ENCODE measurements at places on chromosomes 4 and X.

- no peak for DNase-seq
Measured at GRCh38 chr4:187232196-187232595, 508.5 kb upstream of the FAT1 start.

DNA sequence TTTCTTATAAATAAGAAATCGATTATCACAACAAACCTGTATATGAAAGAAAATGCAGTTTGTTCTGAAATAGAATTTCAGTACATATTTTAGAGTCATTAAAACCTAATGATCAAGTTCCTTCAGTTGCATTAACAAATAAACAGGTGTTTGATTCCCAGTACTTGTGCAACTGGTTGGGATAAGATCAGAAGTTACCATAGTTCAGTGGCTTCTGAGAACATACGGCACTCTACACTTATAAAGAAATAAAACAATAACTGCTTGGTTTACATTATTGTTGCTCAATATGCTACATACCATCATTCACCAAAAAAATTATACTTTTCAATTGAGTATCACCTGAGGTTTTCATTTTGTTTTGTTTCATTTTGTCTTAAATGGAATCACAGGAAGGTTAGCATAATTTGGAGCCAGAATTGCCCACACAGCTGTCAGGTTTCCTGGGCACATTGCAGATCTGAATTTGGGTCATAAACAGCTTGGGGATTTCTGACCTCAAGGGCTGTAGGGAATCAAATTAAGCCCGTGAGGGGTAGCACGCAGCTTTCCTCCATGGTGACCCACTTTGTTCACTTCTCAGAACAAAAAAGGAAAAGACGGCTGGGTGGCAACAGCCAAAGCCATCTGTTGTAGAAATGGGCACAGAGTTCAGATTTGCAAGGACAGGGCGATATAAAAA lies 14.9 kb upstream of the CCNG2 start:
- no peak for DNase-seq

- no peak for DNase-seq
Measured at GRCh38 chr4:29033703-29034102, 1686.5 kb upstream of the PCDH7 start.

DNA sequence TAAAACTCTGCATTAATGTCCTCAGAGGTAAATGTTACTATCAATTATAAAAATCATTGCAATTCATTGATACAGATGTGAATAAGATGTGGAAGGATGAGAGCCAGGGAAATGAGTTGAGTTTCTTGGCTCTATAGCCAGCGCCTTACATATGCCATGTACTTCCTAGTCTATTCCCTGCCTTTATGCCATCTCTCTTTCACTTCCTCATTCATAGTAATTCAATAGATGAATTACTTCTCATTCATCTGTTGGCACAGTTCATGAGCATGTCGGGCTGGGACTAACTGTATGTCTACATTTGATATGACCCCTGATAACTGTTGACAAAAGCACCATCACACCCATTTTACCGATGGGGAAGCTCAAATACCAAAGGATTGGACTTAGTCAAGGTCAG lies 55.7 kb downstream of the LNX1 start:
- no peak for DNase-seq

DNA sequence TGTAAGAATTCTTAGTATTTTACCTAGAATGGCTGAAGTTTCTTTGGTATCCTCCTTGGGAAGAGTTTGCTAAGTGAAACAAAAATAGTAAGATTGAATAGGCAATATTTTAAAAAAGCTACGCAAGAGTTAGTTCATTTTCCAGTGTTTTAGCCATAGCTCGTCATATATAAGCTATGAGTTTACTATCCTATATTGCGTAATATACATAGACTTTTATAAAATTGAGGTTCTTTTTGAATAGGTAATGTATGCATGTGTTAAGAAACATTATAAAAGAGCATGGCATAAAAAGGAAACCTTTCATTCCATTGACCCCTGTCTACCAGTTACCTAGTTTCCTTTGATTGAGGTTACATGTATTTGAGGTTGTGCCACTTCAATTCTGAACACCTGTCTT lies 67.0 kb downstream of the DACH2 start:
- no peak for DNase-seq

- peak; percentile 11 for DNase-seq
Measured at GRCh38 chrX:122552286-122552800, 631.7 kb upstream of the GRIA3 start.

GRCh38 chr4:95231681-95232080 lies 317.1 kb downstream of the UNC5C start:
- DNase-seq: no peak

DNA sequence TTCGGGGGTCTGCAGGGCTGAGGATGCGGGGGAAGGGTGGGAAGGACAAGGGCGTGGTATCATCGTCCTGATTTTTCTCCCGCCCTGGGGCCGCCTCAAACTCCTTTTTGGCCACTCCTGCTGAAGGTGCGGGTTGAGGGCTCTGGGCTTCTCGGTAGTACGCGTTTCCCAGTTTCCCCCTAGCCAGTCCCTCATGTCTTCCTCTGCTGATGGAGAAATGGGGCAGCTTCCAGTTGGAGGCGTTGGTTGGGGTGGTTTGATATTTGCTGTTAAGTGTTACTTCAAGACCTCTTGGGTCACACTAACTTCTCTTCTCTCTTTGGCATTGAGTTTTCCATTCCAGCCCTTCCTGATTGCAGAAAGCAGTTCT lies 482 bp downstream of the GSTCD start:
- peak; percentile 15 for DNase-seq

DNA sequence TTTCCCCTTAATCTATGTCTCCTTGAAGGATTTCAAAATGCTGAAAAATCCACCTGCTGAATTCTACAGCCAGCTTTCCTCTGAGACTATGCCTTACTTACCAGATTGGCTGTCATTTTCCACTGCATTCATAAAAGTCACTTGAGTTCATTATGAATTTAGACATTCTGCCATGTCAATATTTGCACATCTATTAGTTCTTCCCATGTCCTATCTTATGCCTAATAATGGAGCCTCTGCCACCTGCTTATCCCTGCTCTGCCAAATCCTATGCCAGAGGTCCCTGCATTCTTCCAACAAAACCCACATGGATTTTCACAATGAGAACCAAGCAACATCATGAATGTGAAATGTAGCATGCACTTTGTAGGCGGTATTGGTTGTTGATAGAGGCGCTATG lies 42.6 kb downstream of the GASK1B start:
- no peak for DNase-seq

DNA sequence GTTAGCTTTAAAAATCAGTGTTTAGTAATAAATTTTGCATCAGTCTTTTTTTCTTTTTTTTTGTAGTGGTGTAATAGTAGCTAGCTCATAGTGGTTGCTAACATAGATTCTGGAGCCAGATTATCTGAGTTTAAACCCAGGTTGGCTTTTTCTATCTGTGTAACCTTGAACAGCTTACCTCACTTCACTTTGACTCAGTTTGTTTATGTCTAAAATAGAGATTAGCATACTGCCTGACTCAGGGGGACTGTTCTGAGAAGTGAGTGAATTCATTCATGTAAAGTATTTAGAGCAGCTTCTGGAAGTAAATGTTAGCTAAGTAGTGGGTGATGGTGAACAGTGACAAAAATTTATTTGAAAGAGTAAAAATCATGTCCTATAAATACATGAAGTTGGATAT lies 32.9 kb downstream of the CPEB2 start:
- DNase-seq: peak; percentile 13

DNA sequence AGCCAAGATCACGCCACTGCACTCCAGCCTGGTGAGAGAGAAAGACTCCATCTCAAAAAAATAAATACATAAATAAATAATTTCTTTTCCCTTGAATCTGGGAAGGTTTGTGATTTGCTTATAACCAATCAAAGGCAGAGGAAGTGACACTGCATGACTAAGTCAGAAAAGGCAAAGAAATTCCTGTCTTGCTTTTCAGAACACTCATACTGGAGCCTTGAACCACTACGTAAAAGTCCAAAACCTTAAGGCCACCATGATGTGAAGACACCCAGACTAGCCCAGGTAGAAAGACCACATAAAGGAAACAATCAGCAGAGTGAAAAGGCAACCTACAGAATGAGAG lies 36.6 kb downstream of the TMEM156 start:
- DNase-seq: peak; percentile 64

DNA sequence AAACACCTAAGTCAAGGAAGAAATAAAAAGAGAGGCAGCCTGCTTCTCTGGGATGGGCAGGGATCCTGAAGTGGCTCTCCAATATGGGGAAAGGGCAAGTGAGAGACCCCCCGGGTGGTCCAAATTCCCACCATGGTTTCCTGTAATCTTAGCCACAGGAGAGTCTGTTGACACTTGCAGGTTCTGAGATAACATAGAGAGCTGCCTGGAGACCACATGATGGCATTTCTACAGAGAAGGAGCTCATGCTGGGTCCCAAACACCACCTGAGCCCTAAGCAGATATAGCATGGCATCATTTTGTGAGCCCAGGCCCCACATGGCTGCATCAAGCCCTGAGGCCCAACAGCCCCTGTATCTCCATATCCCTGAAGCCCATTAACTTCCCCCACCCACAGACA lies 26.1 kb downstream of the PABPC1L2B start:
- DNase-seq: no peak

GRCh38 chrX:114619874-114620273 lies 36.0 kb downstream of the HTR2C start:
- peak; percentile 8 for DNase-seq

Measured in fibroblast of mammary gland (primary cell).